ENCODE measurements at places on chromosomes 3 and 15.

GRCh38 chr15:25093455-25094029, 138.8 kb downstream of the SNRPN start:
- no peak for DNase-seq

GRCh38 chr3:52452570-52453221, 1.1 kb downstream of the TNNC1 start:
- DNase-seq: no peak

DNA sequence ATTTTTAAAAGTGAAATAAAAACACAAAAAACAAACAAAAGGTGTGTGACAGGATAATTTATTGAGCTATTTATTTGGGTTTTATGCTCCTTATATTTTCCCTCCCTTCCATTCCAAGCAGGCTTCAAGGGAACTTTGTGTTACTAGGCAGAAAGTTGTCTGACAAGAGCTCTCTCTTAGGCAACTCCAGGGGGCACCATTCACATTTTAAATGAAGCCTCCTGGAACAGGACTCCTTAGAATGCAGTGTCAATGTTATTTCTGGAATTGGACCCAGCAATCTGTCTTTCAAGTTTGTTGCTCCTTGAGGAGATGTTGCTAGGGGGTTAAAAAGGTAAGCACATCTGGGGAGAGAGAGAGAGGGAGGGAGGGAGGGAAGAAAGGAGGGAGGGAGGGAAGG, 5.4 kb upstream of the RFX7 start:
- DNase-seq: no peak

- DNase-seq: no peak
Observed at GRCh38 chr3:14110699-14111098, 14.0 kb downstream of the CHCHD4 start.

- no peak for DNase-seq
Observed at GRCh38 chr3:181913254-181913653, 201.5 kb downstream of the SOX2 start.

GRCh38 chr15:70853318-70853972, 512 bp downstream of the LARP6 start:
- no peak for DNase-seq

DNA sequence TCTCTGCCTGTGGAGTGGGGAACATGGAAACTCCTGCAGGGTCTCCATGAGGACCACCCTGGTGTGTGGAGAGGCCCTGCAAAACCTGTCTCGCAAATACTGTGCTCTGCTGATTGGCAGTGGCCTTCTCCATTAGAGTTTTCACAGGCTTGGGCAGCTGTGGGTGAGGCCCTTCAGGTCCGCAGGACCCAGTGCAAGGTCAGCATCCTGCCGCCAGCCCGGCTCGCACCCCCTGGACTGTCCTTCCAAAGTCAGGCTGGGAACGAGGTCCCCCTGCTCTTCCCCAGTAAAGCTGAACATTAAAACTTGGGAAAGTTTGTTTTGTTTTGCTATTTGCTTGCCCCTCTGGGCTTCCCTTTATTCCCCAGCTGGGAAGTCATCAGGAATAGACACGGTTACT, 85.0 kb upstream of the PLXNA1 start:
- DNase-seq: no peak

- no peak for DNase-seq
Observed at GRCh38 chr3:96319166-96319565, 495.2 kb upstream of the EPHA6 start.

- no peak for DNase-seq
Observed at GRCh38 chr3:16697443-16698147, 92.4 kb upstream of the DAZL start.

GRCh38 chr3:189537135-189537534, 94.1 kb upstream of the TP63 start:
- DNase-seq: no peak

- DNase-seq: no peak
Observed at GRCh38 chr3:44033123-44033522, 208.6 kb upstream of the TOPAZ1 start.

- DNase-seq: no peak
Observed at GRCh38 chr3:140655678-140656077, 22.2 kb upstream of the TRIM42 start.

DNA sequence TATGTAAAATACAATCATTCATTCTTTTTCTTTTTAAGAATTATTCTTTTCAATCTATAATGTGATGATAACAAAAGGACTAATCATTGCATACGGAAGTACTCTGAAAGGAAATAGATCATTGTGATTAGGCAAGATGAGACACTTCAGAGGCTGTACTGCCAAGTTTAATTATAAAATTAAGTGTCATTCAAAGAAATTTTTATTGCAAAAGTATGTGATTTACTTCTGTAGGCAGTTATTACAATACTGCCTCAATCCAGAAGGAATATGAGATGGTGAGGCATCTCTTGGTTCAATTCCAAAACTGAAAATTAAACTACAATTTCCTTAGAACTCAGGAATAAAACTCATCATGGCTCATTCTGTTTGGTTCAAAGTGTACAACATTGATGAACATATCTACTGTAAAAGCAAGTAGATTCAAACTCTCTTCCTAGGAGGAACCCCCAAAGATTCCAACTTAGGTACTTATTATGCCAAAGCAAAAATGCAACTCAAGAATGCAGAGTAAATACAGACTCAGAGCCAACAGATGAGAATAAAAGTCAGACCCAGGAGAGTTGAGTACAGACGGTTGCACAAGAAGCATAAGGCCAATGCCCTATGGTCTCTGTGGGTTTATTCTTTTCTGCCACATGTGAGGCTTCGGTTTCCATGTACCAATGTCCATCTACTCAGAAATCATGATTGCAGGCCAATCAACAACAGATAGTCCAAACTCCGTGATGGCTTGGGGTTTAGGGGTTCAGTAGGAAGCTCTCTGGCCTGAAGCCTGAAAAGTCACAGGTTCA, 118.5 kb upstream of the WNT5A start:
- DNase-seq: no peak

DNA sequence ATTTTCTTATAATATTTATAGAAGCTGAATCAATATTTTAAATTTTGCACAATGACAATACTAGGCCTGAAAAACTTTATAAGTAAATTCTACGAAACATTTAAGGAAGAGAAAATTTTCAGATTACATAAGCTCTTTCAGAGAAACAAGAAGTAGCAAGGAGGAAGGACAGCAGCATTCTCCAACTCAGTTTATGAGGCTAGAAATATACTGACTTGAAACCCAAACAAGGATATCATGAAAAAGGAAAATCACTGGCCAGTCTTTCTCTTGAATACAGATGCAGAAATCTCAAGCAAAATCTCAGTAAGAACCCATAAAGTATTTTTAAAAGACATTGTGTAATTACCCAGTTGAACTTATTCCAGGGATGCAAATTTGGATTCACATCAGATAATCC, 121.3 kb downstream of the STAC start:
- no peak for DNase-seq

- no peak for DNase-seq
Observed at GRCh38 chr3:23875113-23875725, 41.6 kb downstream of the NKIRAS1 start.

- DNase-seq: no peak
Observed at GRCh38 chr3:61714225-61714624, 152.9 kb downstream of the PTPRG start.

GRCh38 chr3:114364806-114365654, 71.2 kb downstream of the TIGIT start:
- DNase-seq: no peak

DNA sequence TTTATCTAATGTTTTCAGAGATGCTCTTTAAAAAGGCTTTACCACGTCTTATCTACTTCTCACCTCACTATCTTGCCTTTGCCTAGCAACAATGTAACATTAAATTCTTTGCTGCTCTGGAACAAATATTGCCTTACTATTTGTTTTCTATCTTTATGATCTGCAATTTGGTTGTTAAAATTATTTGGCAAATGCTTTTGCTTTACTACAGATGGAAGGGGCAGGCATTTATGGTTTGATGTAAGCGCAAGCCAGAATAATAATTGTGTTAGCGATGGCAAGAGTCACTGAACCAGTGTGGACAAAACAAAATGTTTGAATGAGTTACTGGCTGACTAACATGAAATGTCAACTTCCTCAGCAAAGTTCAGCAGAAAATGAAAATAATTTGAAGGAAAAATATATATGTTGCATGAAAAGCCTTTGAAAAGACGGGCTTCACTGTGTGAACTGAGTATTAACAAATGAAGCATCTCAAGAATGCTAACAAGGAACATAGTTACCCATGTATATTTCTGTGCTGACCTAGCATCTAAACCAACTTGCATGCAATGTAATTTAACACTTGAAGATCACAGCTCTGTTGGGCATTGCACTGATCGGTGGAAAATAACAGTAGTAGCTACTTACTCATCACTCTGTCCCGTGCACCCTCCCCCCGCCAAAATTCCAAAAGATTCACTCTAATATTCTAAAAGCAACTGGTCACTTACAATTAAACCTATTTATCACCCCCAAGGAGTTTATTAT, 454.0 kb upstream of the ARHGEF26 start:
- no peak for DNase-seq

GRCh38 chr3:52176180-52176752, 21.7 kb upstream of the ALAS1 start:
- no peak for DNase-seq

- DNase-seq: no peak
Observed at GRCh38 chr3:181700168-181701087, 11.3 kb upstream of the SOX2 start.

DNA sequence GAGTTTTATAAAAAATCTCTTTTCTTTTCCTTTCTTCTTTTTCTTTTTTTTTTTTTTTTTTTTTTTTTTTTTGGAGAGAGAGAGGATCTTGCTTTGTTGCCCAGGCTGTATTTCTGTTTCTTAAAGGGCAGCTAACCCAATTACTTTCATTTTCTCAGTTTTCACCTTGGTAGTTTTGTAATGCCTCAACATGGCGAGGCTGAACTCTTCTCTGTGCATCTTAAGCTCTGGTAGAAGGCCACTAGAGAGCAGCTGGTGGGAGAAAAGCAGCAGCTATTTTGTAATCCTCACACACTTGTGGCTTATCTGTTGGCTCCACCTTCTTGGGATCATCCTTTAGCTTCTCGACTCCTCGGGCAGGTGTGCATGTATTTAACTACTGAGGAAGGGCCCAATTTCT, 152.2 kb upstream of the MEIS2 start:
- no peak for DNase-seq

DNA sequence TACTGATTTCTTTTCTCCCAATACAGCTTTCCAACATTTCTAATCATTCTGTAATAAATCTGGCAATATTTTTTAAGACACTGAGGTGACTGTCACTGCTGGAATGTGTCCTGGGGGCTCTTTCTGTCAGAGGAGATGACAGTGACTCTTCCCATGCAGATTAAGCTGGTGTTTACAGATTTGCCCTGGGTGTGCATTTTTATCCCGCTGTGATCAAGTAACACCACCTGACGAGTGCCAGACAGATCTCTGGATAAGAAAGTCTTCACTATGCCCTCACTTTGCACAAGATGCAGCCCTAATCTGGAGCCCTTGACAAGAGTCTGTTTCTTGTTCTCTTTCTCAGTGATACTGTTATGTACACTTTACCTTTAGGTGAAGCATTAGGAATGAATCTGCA, 477.7 kb downstream of the ZIC1 start:
- no peak for DNase-seq

GRCh38 chr3:52792413-52792812, 2.2 kb upstream of the ITIH3 start:
- no peak for DNase-seq

- DNase-seq: no peak
Observed at GRCh38 chr3:197458179-197458707, 97.5 kb downstream of the BDH1 start.

- DNase-seq: no peak
Observed at GRCh38 chr3:111542611-111543300, 759 bp downstream of the CD96 start.

- no peak for DNase-seq
Observed at GRCh38 chr3:110077093-110077492, 739.7 kb upstream of the DPPA4 start.

DNA sequence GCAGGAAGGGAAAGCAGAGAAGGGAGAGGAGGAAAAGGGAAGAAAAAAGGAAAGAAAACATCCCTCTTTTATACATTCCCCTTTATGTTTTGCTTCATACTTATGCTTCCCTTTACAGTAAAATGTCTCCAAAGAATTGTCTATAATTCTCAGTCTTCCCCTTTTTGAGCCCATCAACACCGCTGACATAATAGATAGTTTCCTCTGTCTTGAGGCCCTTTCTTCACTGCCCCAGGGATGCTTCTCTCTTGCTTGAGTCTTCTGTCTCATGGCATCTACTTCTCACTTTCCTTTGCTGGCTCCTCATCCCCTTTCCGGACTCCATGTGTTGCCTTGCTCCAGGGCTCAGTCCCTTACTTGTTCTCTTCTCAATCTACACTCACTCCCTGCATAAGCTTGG, 99.7 kb upstream of the DAZL start:
- no peak for DNase-seq

DNA sequence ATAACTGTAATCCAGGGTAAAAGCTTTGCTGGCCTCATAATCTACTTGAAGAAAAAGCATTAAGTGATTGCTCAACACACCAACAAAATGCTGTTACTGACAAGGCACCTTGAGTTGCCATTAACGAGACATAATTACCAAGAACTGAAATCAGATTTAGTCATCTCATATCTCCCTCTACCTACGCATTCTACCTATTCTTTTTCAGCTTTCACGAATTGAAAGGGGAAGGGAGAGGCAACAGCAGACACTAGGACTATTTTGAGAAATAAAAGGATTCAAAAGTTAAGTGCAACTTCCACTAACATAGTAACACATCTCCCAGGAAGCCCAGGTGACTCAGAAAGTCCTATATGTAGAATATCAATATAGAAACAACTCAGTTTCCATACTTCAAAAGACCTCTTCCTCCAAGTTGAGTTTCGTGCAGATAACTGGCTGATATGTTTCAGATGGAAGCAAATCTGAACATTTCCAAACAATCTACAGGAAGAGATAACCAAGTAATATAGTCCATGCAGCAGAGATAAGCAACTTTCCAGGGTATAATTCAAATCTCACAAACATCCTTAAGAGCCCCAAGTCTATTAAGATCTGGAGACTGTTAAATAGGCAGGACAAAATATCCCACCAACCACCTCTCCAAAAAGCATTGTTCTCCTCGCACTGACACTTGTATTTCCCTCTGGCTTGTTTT, 1.9 kb downstream of the OSBPL10 start:
- DNase-seq: no peak

DNA sequence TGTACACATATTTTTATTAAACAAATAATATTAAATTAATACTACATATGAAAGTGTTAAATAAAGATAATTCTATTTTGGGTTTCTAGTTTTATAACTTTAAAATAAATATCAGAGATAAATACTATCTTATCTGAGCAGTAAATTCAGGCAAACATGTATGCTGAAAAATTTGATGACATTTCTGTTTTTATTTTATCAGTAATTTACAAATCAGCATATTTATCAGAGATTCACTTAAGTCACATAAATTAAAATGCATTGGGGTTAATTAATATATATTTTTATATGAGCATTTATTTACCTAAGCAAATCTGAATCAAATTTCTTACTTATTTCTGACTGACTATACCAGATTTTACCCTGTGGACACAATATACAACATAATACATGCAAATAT, 1499.8 kb downstream of the OTOL1 start:
- DNase-seq: no peak

GRCh38 chr3:119600732-119601131, 3.0 kb downstream of the PLA1A start:
- no peak for DNase-seq

- DNase-seq: no peak
Observed at GRCh38 chr3:149299938-149300801, 33.3 kb downstream of the TM4SF18 start.
